ENCODE measurements at places on chromosomes 1 and 21.

- peak; percentile 67 for DNase-seq
Measured at GRCh38 chr1:101309334-101310311, 72.8 kb downstream of the S1PR1 start.

- DNase-seq = no peak
Measured at GRCh38 chr1:72371259-72372035, 89.1 kb upstream of the NEGR1 start.

DNA sequence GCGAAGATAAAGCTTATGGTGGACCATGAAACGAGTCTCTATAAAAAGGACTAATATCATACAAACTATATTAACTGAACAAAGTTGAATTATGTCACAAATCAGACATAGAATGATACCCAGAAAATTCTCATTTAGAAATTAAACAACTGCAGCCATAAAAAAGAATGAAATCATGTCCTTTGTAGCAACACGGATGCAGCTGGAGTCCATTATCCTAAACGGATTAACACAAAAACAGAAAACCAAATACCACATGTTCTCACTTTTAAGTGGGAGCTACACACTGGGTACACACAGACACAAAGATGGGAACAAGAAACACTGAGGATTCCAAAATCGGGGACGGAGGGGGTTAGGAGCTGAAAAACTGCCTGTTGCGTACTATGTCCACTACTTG is 11.5 kb downstream of the COP1 start:
- DNase-seq = no peak

DNA sequence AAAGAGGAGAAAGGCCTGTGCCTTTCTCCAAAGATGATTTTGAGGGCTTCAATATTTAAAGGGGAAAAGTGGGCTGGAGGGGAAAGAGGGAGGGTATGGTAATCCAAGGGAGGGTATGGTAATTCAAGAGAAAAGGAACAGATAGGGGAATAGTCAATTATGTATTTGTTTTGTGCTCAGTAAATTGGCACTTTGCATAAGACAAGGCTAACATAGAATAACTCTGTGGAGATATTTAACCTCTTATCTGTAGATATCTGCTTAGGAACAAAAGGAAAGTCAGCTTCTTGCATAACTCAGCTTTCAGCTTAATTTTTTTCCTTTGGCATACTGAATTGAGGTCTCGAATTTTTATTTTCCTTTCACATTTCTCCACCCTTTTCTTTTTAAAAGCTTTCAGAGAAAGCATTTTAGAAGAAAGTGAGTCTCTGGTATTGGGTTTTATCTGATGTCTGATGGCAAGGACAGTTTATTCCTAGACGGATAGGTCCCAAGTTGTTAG is 119.9 kb upstream of the F3 start:
- DNase-seq = peak; percentile 56

DNA sequence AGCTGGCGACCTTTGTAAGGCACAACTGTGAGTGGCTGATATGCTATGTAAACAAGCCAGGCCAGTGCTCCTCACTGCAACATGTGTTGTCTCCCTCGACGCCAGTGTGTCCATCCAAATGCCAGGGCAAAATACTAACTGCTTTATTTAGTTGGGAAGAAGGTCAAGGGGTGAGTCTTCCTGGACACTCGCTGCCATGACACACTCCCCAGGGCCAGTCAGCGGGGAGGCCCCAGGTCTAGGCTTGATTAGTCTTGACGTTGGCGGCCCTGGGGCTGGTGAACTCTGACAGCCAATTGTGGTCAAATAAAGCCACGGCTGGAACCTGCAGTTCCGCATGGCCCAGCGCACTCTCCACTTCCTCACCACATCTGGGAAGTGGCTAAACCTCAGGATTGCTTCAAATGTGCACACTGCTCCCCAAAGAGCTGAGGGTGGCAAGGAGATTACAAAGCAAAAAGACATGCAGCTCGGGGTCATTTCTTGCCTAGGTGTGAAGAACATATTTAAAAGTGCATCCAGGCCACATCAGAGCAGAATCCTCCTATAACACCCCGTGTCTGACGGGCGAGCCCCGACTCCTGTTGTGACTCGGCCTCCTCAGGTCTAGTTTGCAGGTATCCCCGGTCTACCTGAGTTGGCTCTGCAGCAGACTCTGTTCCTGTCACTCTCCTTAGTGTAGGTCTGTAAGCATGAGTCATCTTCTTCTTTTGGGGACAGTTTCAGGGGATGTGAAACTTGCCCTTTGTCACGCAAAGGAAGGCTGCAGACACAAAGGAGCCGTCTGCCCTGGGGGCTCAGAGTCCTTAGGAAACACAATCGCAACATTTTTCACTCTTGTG is 183.5 kb downstream of the RUNX1 start:
- no peak for DNase-seq

DNA sequence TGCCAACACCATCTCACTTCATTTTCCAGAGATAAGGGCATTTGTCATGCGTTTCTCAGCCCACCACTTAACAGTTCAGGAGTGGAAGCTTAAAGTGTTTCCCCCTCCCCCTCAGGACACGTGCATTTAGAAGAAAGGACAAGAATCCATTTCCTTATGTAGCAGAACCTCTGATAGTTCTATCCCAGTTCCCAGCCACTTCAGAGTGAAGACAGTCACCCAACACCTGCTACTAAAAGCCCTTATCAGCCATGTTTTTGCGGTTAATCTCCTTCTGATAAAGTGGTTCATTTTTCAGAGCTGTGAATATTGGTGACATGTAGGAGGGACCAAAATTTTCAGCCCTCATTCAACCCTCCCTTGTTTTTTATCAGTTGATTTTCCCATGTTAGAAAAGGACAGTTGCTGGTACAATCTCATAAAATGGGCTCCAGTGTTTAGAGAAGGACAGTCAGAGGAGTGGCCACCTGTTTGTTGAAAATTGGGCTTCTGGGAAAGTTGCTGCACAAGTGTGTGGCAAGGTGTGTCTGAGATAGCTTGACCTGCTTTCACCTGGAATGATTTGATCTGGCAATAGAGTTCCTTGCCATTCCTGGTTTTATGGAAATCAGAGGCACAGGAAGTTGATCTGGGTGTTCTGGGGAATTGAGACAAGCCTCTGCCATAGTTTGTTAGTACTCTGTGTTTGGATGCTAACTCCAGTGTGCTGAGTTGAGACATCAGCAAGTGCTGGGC is 114.0 kb downstream of the PPP1R12B start:
- DNase-seq = no peak

DNA sequence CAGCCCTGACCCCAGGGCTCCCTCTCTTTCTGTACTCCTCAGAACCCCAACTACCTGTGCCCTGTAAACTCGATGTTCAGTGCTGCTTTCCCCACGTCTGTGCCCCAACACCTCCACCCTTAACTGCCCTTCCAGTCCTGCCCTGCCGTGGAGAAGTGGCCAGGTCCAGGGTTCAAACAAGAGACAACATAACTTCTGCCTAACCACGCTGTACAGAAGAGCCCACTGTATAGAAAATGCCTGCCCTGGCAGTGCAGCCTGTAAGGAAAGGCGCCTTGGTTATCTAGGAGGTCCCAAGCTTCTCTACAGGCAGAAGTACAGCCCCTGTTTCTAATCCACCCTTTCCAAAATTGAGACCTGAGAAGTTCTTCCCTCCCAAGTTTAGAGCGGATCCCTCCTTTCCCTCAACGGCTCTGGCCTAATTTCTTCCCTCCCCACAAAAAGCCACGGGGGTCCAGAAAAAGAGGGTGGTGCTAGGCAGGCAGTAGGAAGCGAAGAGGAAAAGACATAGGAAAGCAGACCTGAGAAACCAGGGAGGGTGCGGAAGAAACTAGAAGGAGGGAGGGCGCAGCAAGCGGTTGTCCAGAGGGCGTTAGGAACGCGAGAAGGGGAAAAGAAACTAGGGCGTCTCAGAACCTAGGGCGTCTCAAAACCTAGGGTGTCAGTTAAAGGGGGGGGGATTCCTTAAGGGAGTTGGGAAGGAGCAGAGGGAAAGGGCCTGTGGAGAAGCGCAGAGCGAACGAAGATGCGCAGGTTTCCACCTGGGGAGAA is 3.2 kb downstream of the DMRTA2 start:
- no peak for DNase-seq

DNA sequence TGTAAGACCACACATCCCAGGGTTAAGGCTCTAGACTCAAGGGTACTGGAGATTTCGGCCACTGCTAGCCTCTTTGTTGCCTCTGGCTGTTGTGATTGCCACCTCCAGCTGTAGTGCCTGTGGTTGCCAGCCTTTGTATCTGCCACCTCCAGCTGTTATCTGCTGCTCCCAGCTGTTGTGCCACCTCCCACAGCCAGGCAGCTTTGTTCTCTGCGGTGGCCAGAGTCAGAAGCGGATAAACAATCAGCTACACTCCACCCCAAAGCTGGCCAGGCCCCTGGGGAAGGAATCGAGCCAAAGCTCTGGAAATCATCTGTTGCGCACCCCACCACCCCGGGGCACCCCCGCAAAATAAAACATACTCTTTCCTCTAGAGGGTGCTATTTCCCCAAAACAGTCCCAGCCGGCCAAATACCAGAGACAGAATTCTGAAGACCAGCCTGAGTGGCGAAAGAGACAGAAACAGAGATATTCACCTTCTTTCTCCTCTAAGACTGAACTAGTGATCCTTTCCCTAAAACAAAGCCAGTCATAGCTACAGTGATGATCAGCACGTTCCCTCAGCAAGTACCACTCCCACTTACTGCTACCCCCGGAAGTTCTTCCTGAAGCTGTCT is 14.8 kb upstream of the PIGM start:
- DNase-seq = peak; percentile 58

Measured in fibroblast of the aortic adventitia (primary cell).